Activated T-cell treated with anti-CD3 and anti-CD28 coated beads for 48 hours (primary cell): ENCODE measurements at places on chromosomes 12 and 14.

GRCh38 chr14:100503251-100503650 lies 84.0 kb downstream of the BEGAIN start:
- no peak for DNase-seq

- no peak for DNase-seq
Measured at GRCh38 chr12:29741342-29742241, 42.1 kb downstream of the TMTC1 start.

DNA sequence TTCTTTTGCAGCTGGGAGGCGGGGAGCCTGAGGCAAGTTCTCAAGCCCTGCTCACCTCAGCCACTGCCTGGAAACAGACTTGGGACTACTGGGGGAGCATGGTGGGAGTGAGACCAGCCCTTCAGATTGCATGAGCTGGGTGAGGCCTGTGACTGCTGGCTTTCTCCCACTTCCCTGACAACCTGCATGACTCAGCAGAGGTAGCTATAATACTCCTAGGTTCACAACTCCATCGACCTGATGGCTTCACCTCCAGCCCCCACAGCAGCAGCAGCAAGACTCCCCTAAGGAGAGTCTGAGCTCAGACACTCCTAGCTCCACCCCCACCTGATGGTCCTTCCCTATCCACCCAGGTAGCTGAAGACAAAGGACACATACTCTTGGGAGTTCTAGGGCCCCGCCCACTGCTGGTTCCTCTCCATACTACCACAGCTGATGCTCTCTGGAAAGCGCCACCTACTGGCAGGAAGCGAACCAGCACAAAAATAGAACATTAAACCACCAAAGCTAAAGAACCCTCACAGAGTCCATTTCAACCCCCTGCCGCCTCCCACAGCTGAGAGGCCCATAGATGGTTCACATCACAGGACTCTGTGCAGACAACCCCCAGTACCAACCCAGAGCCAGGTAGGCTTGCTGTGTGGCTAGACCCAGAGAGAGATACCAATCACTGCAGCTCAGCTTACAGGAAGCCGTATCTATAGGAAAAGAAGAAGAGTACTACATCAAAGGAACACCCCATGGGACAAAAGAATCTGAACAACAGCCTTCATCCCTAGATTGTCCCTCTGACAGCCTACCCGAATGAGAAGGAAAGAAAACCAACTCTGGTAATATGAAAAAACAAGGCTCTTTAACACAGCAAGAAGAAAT lies 68.7 kb downstream of the RPAP3 start:
- DNase-seq: peak; percentile 44

- no peak for DNase-seq
Measured at GRCh38 chr12:108270035-108270848, 68.9 kb downstream of the CMKLR1 start.

DNA sequence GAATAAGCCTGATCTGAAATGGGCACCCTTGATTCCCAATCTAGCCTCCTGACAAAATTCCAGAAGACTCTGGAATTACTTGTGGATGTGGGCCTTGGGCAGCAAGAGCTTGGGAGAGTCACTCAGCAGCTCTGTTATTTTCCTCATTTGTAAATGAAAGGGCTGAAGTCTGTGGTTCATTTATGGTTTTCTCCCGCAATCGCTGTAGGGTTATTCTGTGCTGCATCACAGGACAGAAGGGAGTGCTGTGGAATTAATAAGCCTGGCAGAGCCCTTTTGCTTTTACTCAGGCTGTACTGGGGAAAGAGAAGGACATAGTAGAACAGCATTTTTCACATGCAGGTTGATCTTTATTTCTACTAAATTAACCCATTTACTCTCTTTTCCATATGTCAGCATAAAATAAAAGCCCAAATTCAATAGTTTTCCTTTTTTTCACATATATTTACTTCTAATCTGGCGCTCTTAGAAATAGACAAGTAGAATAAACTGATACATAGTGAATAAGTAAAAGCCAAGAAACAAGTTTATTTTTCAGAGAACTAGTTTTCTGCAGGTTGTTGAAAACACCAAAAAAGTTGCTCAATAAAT lies 49.2 kb downstream of the DUSP16 start:
- DNase-seq: no peak

DNA sequence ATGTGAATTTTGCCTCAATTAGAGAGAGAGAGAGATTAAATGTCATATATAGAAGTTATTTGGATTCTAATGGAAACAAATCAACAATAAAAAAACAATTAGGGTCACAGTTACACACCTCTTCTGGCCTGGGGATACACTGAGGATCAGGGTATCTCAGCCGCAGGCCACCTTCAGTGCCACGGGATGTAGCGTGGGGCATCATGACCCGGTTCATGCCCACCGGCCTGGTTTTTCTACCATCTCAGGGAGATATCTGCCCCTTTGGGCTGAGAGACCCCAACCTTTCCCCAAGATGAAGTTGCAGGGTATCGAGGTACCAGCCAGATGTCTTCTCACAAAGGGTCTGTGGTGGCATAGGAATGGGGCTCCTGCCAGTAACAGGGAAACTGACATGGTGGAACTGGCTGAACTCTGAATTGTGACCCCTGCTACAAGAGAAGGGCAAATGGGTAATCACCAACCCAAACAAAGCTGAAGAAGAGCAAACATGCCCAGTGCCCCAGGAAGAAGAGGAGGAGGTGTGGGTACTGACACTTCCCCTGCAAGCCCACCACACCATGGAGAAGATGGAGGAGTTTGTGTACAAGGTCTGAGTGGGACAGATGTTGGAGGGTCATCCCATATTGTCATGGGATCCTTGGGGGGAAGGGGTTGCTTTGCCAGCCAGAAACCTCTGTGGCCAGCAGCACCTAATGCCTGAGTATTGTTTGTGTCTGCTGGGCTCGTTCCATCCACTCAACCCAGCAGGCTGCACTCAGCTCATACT lies 19.5 kb downstream of the SERPINA3 start:
- no peak for DNase-seq

GRCh38 chr14:91159906-91160305 lies 46.0 kb downstream of the DGLUCY start:
- no peak for DNase-seq

- DNase-seq: no peak
Measured at GRCh38 chr12:96889273-96889933, 17.7 kb upstream of the NEDD1 start.

DNA sequence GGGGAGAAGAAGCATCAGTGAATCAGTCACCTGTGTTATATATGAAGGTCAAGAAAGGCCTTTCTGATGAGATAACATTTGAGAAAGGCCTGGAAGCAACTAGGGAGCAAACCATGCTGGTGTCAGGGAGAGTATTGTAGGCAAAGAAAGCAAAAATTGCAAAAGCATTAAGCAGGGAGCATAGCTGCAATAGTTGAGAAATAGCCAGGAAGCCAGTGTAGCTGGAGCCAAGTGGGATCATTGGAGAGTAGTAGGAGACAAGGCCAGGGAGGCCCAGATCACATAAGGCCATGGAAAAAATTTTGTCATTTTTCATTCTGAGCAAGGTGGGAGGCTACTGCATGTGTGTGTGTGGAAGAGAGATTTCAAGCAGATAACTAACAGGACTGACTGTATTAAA lies 18.8 kb upstream of the MAGOHB start:
- no peak for DNase-seq

DNA sequence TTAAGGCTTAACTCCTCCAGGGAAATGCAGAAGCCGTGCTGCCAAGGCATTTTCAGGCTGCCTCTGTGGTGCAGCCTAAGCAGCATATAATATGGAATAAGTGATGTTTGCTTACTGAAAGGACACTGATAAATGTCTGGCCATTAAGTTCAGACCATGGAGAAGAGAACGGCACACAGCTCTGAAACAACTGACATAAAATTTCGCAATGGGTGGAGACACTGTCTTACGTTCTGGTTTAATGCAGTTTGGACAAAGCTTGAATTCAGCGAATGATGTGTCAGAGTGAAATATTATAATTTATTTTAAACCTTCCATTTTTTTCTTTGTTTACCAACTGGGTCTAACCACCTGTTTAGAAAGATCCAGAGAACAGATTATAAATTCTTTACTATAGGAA lies 27.2 kb upstream of the NRXN3 start:
- no peak for DNase-seq

GRCh38 chr14:101843665-101844064 lies 82.2 kb downstream of the PPP2R5C start:
- peak; percentile 39 for DNase-seq

DNA sequence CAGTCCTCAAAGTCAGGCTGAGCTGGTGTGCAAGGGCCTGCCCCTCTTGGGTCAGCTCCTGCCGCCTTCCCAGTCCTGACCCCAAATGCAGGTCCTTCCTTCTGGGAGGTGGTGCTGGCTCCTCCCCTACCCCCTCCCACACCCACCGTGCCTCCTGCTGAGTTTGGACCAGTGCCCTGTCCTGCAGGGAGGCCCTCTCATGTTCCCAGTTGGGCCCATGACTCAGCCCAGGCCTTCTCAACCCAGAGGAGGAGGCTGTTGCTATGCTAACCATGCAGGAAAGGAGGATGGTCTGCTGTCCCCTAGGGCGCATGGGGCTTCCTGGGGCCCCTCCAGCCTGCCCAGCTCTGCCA lies 4.4 kb downstream of the ZBTB42 start:
- DNase-seq: no peak

GRCh38 chr14:31886156-31886835 lies 190.8 kb upstream of the ARHGAP5 start:
- DNase-seq: no peak

- DNase-seq: no peak
Measured at GRCh38 chr14:69107407-69108003, 45.4 kb downstream of the DCAF5 start.

DNA sequence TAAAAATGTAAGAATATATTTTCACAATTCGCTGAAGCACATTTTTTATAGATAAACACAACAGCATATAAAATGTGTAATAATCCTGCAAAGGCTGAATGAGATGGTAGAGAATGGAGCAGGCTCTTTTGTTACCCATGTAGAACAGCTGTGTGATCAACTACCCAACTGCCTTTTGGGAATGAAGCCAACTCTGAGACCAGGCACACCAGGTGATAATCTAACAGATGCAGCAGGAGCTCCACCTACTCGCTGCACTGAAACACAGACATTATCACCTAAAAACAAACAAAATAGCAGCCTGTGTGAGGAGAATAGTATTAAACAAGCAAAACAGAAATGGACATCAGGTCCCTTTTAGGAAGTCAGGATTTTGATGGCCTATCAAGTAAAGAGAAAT lies 183.3 kb downstream of the CCDC59 start:
- DNase-seq: no peak

GRCh38 chr14:104735830-104736642 lies 12.0 kb downstream of the ADSS1 start:
- DNase-seq: no peak

- DNase-seq: no peak
Measured at GRCh38 chr14:68543516-68543915, 249.4 kb downstream of the ZFP36L1 start.

- no peak for DNase-seq
Measured at GRCh38 chr14:60183741-60184140, 18.5 kb upstream of the DHRS7 start.

DNA sequence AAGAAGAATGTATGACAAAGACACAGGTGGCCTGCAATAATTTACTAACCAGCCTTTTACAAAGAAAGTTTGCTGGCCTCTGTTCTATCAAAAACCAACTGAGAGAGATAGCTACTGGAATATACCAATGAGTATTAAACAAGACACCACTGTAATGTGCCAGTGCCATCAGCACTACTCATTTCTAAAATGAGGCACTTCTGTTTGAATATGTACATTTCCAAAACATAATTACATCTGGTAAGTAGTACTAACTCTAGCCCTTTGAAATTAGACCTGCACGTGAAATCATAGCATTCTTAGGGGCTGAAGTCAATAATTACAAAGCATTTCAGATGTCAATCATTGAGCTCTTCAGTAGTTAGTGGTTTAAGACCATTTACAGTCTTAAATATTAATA lies 6.9 kb upstream of the SYCP3 start:
- DNase-seq: no peak

DNA sequence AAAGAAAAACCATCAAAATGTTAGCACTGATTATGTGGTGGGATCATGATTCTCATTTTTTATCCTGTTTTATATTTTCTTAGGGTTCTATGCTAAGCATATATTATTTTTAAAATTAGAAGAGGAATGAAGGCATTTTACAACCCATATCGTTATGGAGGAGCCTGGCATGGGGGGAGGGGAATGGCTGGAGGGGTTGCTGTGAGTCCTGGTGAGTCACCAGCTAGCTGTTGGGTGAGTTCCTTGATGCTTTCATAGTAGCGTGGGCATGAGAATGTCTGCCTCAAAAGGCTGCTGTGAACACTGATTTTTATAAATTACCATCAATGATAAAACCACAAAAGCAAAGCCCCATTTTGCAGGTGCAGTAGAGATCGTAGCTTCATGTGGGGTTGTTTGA lies 46.9 kb downstream of the C14orf132 start:
- DNase-seq: no peak

- DNase-seq: peak; percentile 43
Measured at GRCh38 chr12:120534703-120535655, 823 bp downstream of the RNF10 start.

DNA sequence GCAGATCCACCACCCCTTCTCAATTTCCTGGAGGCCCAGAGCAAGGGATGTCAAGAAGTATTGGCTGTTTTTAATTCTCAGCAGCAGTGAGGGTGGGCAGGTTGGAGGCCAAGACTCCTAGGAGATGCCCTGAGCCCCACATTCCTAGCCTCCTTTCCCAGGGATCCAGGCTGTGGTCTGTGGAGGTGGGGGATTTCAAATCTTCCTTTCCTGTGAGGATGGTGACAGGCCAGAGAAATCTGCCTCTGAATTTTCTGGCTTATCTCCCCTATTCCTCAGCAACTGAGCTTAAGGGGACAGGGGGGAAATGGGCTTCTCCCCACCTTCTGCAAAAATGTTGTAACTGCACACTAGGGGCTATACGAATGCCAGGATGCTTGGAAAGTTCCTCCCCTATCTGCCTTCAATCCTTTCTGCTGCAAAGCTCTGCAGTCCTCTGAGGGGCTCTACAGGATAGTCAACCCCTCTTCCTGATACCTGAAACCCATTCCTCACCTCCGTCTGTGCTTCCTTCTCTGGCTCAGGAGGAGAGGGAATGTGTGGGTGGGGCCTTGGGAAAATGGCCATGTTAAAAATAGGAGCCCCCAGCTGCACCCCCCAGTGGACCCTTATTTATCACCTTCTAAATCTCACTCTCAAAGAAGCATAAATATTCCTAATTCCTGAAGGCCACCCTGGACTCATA lies 6.6 kb downstream of the GPR84 start:
- DNase-seq: no peak

- no peak for DNase-seq
Measured at GRCh38 chr14:89196545-89196944, 220.5 kb downstream of the FOXN3 start.

- DNase-seq: no peak
Measured at GRCh38 chr12:97005174-97005573, 98.1 kb downstream of the NEDD1 start.

DNA sequence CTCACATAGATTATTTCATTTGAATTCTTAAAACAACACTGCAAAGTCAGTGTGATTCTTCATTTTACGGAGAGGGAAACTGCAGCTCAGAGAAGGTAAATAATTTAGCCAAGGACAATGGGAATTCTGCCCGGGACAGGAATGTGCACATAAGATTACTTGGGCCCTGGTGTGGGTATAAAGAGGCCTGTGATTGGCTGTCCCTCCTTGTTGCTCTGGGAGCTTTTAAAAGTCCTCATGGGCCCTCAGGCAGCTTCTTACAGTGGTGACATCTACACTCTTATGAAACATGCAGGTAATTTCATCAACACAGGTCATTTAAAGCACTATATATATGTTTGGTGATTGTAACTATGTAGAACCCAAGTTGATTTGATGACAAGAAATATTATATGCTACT lies 100.3 kb downstream of the ESR2 start:
- no peak for DNase-seq

- no peak for DNase-seq
Measured at GRCh38 chr12:12645485-12645884, 33.8 kb downstream of the CREBL2 start.
